ENCODE measurements at places on chromosomes 2 and 18. TPM values are rescaled to one million over a fixed set of nuclear protein-coding genes. Genes with fewer than 3 reads are reported as not detected.

Gene CDK15
- 2.9 TPM for total RNA-seq

Gene ITPRID2
- 118 TPM for total RNA-seq

Gene HRH4
- not detected for total RNA-seq

Gene SOX11
- total RNA-seq: 0.29 TPM

Gene PGAP1
- 2.3 TPM for total RNA-seq

Gene FOXI3
- not detected for total RNA-seq

Gene HOXD9
- total RNA-seq: 5.8 TPM

Gene GTF2A1L
- not detected for total RNA-seq

Gene GYPC
- 71.8 TPM for total RNA-seq

Gene EFEMP1
- total RNA-seq: 37.8 TPM

Gene SERTAD2
- total RNA-seq: 7.8 TPM

Gene TMEM247
- not detected for total RNA-seq

Gene EHBP1
- total RNA-seq: 34.6 TPM

Gene VWA3B
- not detected for total RNA-seq

Gene DHRS9
- 2.0 TPM for total RNA-seq

Gene WDR54
- 54.2 TPM for total RNA-seq

Gene RFX8
- 1.8 TPM for total RNA-seq

Gene SLC9A2
- total RNA-seq: not detected

Gene LTBP1
- total RNA-seq: 376 TPM

Gene TMEM169
- 1.1 TPM for total RNA-seq

Gene SCYGR6
- total RNA-seq: not detected

Gene ACMSD
- not detected for total RNA-seq

Gene PCARE
- not detected for total RNA-seq

Gene LRRC30
- not detected for total RNA-seq

Gene IAH1
- 88.5 TPM for total RNA-seq

Gene DSG1
- total RNA-seq: not detected

Gene ANKZF1
- total RNA-seq: 30.6 TPM

Gene RTP5
- not detected for total RNA-seq

Gene AFF3
- under 0.01 TPM for total RNA-seq

Gene CD207
- not detected for total RNA-seq

Gene TMEM200C
- not detected for total RNA-seq

Gene LDLRAD4
- not detected for total RNA-seq

Gene INHA
- total RNA-seq: not detected

Gene ASAP2
- 28.2 TPM for total RNA-seq

Gene VPS54
- 13.5 TPM for total RNA-seq

Gene SERPINB7
- total RNA-seq: 16.1 TPM

Gene CAPN14
- under 0.01 TPM for total RNA-seq

Gene RAB17
- total RNA-seq: not detected

Gene FOXD4L1
- not detected for total RNA-seq

Gene SLC9A4
- not detected for total RNA-seq

Gene FBXO48
- 0.35 TPM for total RNA-seq

Gene GAL3ST2
- total RNA-seq: not detected

Gene SMARCAL1
- 18.3 TPM for total RNA-seq

Gene PASK
- 6.6 TPM for total RNA-seq

Gene MOGAT1
- total RNA-seq: not detected

Gene SPATA3
- not detected for total RNA-seq

All from myometrial cell (primary cell).